ENCODE measurements at places on chromosomes 3 and 15.
A peak's percentile ranks its signal among the peaks of the same experiment; 100 is the strongest.

DNA sequence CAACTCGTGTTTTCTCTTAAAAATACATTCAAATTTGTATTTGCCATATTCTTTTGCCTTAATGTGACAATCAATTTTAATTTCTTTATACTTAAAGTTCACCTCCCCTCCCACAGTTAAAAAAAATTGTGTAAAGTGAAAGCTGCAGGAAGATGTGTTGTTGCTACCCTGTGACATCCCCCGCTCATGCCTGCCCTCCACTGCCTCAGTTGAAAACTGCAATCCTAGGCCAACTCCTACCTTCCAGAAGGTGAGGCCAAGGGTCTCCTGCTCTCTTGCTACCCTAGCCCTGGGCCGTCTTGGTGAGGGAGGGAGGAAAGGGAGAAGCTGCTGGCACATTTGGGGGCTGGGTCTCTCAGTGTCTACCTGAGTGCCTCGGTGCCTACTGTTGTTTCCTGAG, 57.0 kb upstream of the CMTM7 start:
- no peak for DNase-seq

DNA sequence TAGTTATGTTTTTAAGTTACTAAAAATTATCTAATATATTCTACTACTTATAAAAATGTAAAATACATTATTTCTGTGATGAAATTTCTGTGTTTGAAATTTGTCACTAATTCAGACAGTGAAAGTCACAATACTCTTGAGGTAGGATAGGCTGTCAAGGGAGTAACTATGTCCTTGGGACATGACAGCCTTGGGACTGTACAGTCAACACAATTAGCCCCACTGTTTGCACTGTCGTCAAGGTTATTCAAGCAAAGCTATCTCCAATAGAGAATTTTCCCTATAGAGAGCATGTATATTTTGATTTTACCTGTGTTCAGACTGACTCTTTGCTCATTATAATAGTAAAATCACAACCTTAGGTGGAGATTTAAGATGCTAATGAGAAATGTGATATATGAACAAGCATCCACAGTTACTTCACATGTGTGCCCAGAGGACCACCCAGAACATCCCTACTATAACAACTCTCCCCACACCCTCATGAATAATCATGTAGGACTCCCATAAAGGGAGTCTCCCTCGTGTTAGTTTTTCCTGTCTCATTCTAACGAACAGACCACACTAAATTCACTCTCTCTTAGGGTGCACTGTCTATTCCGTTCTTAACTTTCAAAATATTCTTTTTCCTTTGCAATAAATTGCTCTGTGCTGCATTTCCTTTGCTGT, 1476.3 kb upstream of the CADM2 start:
- DNase-seq: no peak

- no peak for DNase-seq
These were observed 223.4 kb downstream of the ATP8B4 start for GRCh38 chr15:49895347-49896223.

DNA sequence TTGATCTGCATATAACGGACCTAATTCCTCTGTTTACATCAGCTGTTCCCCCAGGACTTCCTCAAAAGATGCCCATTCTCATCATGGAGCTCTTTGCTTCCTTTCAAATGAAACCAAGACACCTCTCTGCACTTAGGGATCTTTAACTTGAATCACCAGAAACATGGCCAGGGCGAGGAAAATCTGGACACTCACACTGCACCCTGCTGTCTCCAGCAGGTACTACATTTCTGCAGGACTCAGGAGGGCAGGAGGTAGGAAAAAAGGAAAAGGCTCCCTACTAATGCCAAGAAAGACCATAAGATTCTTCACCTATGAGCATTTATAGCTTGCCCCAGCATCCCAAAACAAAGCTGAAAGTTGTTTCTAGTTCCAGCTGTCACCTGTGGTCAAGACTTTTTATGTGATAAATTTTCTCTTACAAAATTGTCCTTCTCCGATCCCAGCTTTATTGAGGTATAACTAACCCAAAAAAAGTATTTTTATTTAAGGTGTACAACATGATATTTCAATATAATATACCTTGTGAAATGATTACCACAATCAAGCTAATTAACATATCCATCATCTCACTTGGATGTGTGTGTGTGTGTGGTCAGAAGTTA, 87.3 kb upstream of the C15orf61 start:
- peak; percentile 63 for DNase-seq

Measured in testis (tissue), 5 donors.